Amniotic stem cell (primary cell): ENCODE measurements at places on chromosomes 2 and 18.

GRCh38 chr2:50672282-50672681 lies 359.6 kb downstream of the NRXN1 start:
- DNase-seq = no peak

- no peak for DNase-seq
Measured at GRCh38 chr2:141994066-141994465, 136.8 kb downstream of the LRP1B start.

- DNase-seq = no peak
Measured at GRCh38 chr2:79373358-79374130, 139.3 kb upstream of the CTNNA2 start.

DNA sequence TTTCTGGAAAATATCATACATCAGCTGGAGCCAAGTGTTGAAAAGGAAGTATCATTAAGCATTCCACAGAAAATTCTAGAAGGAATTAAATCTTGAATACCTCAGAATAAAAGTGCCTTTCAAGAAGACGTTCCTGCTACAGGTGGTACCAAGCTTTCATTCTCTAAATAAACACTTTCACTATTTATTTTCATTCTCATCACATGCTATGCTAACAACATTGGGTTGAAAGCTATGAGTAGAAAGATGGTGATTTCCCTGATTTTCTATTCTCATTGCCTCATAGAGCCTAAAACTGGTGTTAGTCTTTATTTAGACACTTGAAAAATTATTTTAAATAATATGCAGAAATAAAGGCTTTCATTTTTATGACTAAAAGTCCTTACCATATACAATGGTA lies 324.7 kb downstream of the LRP1B start:
- no peak for DNase-seq

DNA sequence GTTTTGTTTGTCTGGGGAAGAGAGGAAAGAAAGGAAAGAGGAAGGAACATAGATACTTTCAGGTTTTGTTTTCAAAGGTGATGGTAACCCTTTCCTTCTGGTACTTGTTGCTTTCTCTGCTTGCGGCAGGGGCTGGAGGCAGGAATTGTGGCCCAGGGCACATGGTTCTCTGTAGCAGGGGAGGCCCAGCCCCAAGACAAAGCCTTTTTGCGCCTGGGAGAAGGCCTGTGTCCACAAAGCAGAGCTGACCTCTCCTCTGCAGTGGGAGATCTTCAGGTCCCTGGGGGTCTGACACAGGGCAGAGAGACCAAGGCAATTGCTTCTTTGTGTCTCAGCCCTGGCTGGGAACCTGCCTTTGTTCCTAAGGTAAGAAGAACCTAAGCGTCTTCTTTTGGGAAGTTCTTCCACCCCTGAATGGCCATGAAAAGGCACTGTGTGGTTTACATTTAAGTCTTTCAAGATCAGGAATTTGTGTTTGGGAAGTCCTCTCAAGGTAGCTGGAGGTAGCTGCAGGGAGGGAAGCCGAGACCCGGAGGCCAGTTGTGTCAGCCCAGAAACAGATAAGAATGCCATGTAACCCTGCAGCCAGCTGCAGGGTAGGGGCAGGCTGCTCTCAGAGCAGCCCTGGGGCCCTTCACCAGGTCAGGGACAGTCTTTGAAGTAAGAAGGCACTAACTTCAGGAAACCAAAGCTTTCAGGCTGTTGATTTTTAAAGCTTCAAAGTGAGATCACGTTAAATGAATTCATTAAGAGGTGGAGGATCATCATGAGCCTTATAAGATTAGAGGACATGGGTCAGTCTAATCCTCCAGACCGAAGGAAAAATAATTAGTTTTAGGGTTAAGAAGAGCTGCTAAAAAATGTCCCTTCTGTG lies 119.3 kb downstream of the STPG4 start:
- no peak for DNase-seq
